ENCODE measurements at places on chromosomes 7 and 10. TPM values are rescaled to one million over a fixed set of nuclear protein-coding genes. Genes with fewer than 3 reads are reported as not detected.

Gene CAMK2B
- 4.4 TPM for polyA plus RNA-seq

Gene HABP2
- 27.7 TPM for polyA plus RNA-seq

Gene MBL2
- polyA plus RNA-seq: 0.09 TPM

Gene PVRIG
- polyA plus RNA-seq: 1.5 TPM

Gene DDC
- polyA plus RNA-seq: 213 TPM

Gene CPA4
- polyA plus RNA-seq: 7.9 TPM

Gene ANKRD61
- polyA plus RNA-seq: 2.4 TPM

Gene FXYD4
- polyA plus RNA-seq: not detected

Gene ATRNL1
- polyA plus RNA-seq: 2.6 TPM

Gene TMEM140
- polyA plus RNA-seq: 20.6 TPM

Gene ACSL5
- polyA plus RNA-seq: 361 TPM

Gene VSTM2A
- 2.7 TPM for polyA plus RNA-seq

GRCh38 chr7:45564886-45565455 is 9.2 kb upstream of the ADCY1 start:
- DNase-seq: no peak

DNA sequence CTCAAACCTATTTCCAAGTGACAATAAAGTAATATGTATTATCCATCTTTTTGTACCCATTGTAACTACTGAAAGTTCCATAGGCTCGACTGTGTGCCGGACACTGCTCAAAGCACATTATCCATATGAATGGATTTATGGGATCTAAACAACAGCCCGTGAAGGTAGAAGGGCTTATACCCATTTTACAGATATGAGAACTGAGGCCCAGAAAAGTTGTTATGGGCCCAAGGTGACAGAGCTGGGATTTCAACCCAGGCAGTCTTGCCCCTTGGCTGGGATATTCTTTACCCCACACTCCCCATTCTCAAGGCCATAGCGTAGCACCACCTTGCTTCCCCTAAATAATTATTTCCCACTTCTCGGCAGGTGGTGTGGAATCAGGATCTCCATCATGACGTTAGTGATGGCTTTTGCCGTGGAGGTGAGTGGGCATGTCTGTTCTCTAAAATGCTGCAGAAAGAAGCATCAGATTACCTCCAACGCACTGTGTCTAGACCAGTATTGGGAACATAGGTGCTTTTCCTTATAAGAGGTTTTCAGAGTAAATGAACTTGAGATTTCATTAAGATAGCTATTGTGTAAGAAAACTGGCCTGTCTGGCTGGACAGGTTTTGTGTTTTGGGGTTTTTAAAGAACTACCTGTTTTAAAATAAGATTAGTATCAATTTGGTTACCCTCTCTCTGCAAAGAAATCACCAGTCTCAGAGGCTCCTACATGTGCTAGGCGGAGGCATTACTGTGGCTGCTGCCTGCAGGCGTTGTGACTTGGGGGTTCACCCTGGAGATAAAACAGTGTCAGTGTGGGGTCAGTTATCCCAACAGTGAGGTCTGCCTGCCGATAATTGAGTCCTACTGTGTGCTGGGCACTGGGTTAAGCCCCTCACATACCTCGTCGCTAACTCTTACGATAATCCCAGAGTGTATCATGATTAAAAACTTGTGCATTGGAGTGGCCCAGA is 85.1 kb upstream of the SDK1 start:
- DNase-seq: no peak

- no peak for DNase-seq
Measured at GRCh38 chr7:51456-52068, 140.8 kb upstream of the FAM20C start.

GRCh38 chr10:66828957-66829356 is 96.9 kb upstream of the LRRTM3 start:
- DNase-seq: no peak

DNA sequence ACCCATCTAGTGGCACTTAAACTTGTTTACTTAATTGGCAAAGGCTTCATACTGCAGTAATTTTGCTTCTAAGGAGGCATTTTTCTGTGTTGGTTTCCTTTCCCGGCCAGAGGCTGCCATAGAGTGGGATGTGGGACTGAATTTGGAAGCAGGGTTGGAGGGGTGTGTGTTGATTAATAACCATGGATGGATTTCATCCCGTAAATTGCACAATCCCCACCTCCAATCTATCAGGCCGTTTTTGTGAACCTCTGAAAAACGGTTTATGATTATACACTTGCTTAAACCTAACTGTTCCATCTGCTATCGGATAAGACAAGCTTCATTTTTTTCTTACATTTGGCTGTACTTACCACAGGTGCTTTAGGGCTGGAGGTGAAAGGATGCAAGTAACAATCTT is 1.3 kb downstream of the TMEM60 start:
- no peak for DNase-seq

DNA sequence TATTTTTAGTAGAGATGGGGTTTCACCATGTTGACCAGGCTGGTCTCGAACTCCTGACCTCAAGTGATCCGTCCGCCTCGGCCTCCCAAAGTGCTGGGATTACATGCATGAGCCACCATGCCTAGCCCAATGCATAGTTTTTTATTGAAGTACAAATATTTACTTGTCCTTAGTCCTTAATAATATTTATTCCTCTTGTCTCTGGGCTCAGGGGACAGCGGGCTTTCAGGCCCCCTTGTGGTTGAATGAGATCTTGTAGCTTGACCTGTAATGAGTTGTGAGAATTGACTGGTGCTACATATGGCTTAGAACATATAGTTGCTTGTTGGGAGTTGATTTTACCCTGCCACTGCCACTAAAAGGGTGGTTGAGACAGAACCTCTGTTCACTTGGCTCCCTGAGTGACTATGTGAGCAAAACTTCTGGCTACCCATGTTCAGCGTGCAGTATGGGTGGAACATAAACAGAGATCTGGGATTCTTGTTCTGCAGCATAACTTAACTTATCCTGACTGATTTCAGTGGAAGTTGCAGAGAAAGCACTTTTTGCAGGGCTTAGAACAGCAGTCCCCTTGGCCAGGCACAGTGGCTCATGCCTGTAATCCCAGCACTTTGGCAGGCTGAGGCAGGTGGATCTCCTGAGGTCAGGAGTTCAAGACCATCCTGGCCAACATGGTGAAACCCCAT is 14.9 kb downstream of the CCL26 start:
- no peak for DNase-seq

GRCh38 chr7:32062150-32062549 is 8.1 kb downstream of the PDE1C start:
- DNase-seq: peak; percentile 19

DNA sequence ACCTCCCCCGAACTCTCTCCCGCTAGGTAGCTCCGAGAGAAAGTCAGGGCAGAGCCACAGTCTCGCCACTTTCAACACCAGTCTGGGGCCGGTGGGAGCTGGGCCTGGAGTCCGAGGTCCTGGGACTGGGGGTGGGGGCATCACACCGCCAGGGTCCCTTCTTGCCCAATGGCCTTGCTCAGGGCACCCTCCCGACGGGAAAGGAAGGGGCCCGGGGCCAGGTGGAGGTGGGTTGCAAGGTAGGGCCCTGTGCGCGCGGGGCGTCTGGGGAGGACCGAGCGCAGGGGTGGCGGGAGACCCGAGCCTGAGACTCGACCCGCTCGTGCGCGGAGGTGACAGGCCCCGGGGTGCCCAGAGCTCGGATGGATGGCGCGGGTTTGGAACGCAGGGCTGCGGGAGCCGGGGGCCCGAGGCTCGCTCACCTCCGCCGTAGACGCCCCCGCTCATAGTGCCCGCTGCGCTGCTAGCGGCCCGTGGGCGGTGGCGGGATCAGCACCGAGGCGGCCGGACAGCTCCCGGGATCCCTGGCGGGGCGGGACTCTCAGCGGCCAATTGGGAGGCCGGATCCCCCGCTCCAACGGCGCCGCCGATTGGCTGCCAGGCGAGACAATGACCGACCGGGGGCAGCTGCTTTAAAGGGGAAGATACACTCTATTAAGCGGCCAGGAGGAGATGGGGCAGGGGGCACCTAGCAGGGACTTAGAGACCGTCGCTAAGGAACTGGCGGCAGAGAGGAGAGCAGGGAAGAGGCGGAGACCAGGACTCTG is at the start of gene ACTL6B:
TSS of gene ACTL6B (minus strand) at position 541 of the 767 bp plus-strand sequence. CDS start at position 447, 94 bp downstream.
- DNase-seq: peak; percentile 55

DNA sequence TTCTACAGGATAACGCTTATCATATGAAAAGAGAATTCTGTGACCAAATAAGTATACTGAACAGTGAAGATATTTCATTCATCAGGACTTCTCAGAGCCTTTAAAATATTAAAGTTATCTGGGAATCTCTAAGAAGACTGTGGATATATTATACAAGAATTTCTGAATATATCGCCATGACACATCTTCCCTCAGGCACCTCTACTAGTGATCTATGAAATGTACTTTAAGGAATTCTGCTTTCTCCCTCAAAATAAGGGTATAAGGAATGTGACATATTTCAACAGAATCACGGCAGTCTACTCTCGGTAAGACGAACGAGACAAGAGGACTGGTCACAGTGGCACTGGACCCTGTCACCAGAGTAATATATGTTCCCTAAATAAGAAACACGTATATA is 504.2 kb upstream of the PHF14 start:
- no peak for DNase-seq

GRCh38 chr7:96663457-96663856 is 46.2 kb downstream of the SEM1 start:
- DNase-seq: no peak

DNA sequence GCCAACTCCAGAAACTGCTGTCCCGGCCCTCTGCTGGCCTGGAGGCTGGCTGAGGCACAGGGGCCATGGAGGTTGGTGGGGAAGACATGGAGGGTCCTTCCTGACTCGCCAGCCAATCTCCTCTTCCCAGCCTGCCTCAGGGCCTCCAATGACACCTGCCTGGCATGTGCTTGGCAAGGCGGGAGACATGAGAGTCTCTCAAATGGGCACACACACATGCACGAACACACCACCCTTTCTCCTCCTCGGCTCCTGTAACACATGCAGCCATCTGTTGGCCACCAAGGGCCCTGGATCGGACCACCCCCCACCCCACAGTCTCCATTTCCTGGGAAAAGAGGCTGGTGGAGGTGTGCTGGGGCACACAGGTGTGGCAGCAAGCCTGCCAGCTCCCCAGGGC is 56.4 kb downstream of the YKT6 start:
- DNase-seq: no peak

- no peak for DNase-seq
Measured at GRCh38 chr7:143458263-143458662, 15.0 kb downstream of the TAS2R60 start.

- no peak for DNase-seq
Measured at GRCh38 chr10:66678521-66678920, 247.3 kb upstream of the LRRTM3 start.

- DNase-seq: no peak
Measured at GRCh38 chr7:158025686-158026600, 561.7 kb downstream of the PTPRN2 start.

DNA sequence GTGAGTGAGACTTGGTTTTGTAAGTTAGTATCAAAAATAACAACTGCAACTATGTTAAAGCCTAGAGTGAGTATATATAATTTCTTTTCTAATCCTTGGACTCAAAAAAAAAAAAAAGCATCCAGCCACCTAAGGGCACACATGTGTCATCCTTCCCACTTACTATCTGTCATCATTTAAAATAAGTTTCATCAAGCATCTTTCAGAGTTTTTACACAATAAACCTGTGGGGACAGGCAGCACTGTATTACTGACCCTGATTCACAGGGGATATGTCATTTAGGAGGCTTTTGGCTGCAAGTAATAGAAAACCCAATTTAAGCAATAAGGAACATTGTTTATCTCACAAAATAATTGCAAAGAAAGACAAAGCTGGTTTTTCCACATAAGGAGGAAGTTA is 32.3 kb upstream of the OSBPL3 start:
- no peak for DNase-seq

DNA sequence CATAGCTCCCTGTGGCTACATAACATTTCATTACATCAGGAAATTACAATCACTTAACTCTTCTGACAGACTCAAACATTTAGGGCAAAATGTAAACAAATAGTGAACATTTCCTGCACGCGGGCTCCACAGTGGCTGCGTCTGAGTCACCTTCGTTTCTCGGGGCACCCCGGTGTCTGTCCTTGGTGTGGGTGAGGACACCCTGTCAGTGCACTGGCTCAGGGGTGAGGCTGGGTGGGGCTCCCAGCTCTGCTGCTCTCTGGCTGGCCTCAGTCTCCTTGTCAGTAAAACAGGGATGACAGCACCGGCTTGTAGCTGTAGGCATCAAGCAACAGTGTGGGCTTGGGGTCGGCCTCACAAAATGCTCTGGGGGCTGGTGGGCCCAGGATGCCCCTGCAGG is 237.1 kb upstream of the SHH start:
- no peak for DNase-seq

DNA sequence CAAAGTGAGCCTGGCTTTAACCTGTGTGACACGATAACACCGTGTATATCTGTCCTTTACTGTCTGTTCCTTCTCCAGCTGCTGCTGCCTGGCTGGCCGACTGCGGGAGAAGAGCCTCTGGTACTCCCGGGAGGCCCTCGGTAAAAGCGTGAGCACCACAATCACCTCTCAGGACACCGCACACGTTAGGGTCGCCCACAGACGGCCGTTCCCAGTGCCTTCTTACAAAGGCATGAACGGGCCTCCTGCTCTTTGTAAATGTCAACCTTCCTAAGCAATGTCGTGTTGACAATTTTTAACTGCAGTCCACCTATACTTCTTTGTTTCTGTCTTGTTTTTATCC is 177.6 kb downstream of the DIP2C start:
- no peak for DNase-seq

DNA sequence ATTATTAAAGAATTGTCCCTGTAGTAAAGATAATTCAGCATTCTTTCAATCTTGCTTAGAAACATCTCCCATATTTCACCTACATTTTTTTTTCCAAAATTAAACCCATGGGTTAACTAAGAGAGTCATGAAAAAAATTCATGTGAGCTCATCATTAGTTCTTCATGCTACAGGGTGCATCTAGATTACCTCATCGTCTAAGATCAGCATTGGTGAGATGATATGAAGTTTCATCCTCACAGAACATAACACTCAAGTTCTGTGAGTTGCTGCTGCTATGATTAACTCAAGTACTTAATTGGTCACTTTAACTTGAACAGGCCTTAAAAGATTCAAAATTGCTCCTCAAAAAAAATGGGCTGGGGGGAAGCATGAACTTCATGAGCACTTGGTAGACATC is 50.0 kb downstream of the RAB11FIP2 start:
- DNase-seq: no peak

- DNase-seq: no peak
Measured at GRCh38 chr10:47311193-47311931, 10.9 kb upstream of the GDF2 start.
